Caudate nucleus (tissue), 63 donors: ENCODE measurements at places on chromosomes 4 and X.

DNA sequence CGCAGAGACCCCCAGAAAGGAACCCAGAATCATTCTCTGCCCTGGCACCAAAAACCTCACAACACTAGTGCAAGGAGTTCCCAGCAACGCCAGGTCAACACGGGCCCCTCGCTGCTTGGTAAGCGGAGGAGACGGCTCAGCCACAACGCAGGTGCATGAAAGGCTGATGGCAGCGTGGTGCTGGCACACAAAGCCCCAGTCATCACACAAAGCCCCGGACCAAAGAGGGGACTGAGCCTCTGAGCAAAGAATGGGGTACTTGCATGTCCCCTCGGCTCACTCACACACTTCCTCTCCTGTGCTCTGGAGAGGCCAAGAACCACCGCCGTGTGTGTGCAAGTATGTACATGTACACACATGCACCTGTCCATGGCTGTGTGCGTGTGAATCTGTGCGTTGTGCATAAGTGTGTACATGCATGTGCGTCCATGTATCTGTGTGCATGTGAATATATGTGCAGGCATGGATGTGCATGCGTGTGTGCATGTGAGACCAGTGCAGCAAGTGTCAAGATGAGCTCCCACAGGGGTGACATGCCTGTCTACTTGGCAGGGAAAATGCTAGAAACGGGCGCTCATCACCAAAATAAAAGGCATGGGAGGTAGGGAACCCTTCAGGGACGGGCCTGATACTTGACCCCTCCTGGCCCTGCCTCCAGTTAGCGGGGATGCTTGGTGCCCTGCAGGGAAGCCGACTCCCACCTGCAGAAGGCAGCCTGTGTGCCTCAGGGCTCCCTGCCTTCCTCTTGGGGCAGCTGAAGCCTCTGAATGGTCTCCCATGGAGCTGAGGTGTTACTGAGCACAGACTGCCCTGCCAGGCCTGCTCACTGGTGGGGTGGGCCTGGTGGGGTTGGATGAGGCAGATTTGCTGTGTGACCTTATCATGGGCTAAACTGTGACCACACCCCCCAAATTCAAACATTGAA lies 60.4 kb downstream of the ZFYVE28 start:
- DNase-seq, result no peak

DNA sequence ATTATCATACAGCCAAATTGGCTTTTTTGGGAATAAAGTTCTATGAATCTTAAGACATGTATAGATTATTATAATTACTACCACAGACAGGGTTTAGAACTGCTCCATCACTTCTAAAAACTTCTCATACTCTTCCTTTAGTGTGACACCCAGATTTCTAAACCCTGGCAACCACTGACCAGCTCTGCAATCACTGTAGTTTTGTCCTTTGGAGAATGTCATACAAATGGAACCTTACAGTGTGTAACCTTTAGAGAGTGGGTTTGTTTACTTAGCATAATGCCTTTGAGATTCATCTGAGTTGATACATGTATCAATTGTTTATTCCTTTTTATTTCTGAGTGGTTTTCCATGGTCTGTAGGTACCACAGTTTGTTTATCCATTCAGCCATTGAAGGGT lies 95.0 kb downstream of the TMEM164 start:
- no peak for DNase-seq

GRCh38 chr4:168978001-168978700 lies 31.9 kb downstream of the CBR4 start:
- no peak for DNase-seq

- no peak for DNase-seq
These were observed 23.2 kb upstream of the ZCCHC13 start for GRCh38 chrX:74280759-74281158.

DNA sequence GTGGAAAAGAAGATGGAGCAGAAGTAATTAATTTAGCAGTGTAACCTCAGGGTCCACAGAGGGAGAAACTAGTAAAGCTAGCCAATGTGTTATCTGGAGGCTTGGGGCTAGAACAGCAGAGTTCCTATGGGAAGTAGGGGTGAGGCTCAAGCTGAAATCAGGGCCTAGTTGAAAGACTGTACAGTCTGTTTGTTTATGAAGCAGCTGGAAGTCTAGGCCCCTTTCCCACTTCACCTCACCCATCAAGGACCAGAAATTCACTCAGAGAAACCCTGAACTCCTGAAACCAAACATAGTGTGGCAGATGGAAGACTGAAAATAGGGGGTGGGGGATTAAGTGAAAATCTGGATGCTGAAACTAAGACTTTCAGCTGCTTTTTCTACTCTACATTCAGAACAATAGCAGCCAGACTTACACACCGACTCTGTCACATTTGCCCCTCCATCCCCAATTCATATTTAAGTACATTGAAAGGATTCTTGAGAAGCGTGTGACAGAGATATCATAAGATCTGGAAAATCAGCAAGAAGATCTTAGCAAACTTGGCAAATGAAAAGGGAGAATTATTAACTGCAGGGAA lies 32.6 kb upstream of the FAM241A start:
- no peak for DNase-seq

DNA sequence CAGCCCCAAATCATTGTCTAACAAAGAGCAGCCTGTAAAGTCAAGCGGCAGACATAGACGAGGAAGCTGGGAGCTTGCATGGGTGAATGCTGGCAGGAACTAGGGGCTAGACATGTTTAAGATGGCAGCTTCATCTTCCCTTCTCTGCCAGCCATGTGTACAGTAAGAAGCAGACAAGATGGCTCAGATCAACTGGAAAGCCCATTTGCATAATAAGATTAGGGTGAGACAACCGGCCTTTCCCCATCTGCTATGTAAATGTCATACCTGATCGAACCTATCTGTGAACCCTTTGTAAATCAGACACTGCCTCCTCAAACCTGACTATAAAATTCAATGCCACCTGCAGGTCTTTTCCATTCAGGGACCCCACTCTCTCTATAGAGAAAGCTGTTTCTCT lies 22.8 kb upstream of the HADH start:
- DNase-seq, result no peak

GRCh38 chrX:53481093-53481492 lies 46.9 kb upstream of the HSD17B10 start:
- DNase-seq, result no peak

GRCh38 chr4:3368841-3369760 lies 72.7 kb upstream of the HGFAC start:
- DNase-seq, result no peak

- DNase-seq, result no peak
These were observed 650.8 kb upstream of the DIPK2B start for GRCh38 chrX:45851434-45851991.

DNA sequence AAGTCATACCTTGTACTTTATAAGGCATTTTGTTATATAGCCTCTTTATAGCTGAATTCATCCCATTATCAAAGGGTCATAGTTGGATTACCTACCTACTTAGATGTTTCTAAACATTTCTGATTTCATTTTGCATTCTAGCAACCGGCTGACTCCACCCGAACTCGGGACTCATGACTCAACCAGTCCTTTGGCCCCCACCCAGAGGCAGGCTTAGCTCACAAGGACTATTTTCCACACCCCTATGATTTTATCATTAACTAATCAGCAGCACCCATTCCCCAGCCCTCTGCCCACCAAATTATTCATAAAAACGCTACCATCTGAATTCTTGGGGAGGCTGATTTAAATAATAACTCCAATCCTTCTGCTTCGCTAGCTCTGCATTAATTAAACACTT lies 79.9 kb upstream of the EGFL6 start:
- DNase-seq, result no peak

- DNase-seq, result no peak
These were observed 272.2 kb downstream of the DHRSX start for GRCh38 chrX:2228536-2228935.

DNA sequence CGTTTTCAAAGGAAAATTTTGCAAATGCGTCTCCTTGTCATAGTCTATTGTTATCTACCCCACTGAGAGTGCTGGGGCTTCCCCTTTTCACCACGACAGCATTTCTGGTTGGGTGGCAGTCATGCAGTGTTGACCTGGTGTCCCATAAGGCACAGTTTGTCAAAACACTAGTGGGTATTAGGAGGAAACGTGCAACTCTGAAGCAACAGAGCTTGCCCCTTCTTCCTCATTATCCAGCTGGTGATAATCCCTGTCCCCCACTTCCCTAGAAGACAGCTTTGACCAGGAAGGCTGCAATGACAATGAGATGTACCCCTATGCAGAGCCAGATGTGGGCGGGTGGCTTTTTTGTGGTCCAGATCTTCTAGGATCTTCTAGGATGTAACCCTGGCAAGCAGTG lies 1.8 kb downstream of the TBC1D1 start:
- no peak for DNase-seq

DNA sequence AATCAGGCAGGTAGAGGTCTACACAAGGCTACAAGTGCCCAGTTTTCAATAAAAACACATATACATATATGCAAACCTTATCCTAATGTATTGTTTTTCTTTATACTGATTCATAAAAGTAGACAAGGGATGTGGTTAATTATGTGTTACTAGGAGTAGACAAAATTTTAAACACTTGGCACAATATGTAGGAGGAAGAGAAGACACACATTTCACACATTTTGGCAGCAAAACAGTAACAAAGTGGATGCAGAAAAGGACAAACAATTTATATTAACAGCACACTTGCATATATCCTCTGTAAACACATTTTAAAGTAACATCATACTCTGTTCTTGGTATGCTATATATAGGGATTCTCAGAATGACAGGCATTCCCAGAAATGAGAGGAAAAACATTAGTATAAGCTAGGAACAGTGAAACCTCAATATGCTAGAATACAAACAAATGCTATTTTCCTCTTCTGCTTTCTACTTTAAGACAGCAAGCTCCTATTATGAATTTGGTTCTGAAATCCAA lies 63.8 kb downstream of the GPRIN3 start:
- no peak for DNase-seq

- no peak for DNase-seq
These were observed at the start of gene SULT1B1 for GRCh38 chr4:69760455-69760854. SULT1B1 (minus strand) TSS chr4:69760620; CDS start chr4:69755217, 5,403 bp downstream.

GRCh38 chr4:99815597-99816011 lies 1.0 kb upstream of the DAPP1 start:
- DNase-seq, result no peak

DNA sequence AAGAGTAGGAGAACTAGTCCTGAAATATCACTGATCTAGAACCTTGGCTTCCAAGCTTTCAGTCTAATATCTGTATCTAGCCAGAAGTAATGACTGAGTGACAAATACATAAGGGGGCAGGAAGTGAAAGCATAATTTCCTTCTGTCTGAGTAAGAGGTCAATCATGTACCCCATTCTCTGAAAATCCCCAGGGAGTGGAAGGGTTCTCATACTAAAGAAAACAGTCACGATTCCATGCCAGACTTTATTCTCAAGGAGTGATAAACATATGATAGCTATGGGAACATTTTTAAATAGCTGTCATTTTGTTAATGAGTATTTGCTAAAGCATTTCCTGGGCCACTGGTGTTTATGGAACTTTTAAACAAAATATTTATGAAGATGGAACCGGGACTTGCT lies 308.5 kb downstream of the ARHGAP24 start:
- DNase-seq, result no peak

DNA sequence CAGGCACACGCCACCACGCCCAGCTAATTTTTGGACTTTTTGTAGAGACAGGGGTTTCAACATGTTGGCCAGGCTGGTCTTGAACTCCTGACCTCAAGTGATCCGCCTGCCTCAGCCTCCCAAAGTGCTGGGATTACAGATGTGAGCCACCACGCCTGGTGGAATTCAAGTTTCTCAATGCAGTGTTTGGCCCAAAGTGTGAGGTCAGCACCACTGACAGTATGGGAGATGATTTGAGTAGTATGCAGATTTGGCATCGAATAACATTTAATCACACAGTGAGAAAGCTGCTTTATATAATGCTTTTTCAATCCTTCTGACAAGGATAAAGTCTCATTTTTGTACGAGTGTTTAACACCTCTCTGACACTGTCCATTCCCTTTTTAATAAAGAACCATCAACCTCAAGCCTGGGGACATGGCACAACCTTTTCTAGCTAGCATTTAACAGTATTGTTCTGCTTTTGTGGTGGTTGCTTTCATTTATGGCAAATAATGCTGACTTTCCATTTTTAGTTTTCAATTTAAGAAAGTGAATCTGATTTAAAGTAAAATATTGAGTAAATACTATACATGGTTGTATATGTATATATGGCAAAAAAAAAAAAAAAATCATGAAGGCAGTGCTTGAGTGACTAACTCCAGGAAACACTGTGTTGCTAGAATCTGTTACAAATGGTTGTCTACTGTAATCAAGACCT lies 4.3 kb upstream of the NSUN7 start:
- no peak for DNase-seq

GRCh38 chr4:175934506-175934905 lies 122.4 kb upstream of the GPM6A start:
- no peak for DNase-seq

DNA sequence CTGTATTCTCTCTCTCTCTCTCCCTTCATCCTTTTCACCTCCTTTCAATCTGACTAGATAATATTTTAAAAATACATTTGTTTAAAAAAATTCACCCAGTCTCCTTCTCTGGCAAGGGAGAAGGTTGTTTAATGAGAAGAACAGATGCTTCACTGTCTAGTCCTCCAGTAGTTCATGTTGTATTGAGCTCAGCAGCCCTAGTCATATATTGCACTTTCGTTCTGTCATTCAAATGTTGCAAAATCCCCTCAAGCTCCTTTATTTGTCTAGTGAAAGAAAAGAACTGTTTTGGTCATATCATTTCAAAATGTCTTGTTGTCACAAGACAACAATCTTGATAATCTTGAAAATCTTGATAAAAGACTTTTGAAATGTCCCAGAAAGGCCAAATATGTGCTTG lies 248.0 kb downstream of the GALNTL6 start:
- DNase-seq, result no peak

DNA sequence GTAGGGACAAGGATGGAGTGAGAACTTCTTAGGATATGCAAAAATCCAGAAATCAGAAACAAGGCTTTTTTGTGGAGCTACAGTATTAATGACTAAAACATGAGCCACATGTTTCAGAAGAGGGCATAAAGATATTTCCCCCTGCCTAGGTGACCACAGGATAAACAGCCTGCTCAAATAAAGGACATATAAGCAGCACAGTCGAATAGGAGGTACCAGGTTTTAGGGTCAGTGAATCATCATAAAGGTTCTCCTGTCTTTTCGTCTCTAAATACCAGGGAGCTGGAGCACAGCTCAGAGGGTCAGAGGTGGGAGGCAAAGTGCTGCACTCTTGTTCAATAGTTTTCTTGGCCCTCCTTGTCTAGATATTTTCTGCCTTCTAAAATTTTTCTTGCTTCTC lies 211.9 kb upstream of the HS3ST1 start:
- no peak for DNase-seq
